Fibroblast of the aortic adventitia (primary cell): ENCODE measurements at places on chromosomes 6 and 20. TPM values are rescaled to one million over a fixed set of nuclear protein-coding genes. Genes with fewer than 3 reads are reported as not detected.

DNA sequence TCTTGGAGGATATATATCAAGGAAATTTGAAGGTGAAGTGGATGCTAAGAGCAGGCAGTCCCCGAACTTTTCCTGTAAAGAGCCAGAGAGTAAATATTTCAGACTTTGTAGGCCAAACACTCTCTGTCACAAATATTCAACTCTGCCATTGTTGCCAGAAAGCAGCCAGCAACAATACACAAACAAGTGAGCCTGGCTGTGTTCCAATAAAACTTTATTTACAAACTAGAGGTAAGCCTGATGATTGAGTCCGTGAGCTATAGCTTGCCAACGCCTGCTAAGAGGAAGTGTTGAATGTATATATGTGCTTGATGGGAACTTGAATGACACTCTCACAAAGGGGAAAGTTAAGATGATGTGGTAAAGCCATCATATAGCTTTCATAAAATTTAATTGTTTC lies 166.0 kb upstream of the PLN start:
- no peak for DNase-seq

DNA sequence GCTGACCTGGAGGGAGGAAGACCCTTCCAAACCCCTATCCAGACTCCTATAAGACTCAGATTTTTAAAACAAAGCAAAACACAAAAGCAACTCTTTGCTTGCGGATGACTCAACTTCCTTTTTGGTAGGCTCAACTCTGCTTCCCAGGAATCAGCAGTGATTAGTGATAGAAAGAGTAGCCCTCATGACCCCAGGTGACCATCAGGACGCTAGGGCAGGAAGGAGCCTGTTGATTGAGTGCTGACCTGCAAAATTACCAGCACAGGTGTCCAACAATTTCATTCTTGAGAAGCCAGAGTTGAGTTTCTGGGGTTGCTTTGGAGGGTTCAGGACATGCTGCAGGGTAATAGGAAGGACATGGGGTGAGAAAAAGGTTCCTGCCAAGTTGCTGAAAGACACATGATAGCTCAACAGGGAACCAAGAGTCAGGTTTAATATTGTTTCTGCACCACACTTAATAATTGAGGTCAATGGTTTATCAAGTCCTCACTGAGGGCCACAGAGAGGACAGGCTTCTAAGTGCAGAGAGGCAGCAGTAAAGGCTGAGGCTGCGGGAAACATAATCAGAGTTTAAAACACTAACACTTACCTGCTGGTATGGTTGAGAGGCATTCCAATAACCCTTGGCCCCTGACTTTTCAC lies 67.4 kb upstream of the BMP2 start:
- no peak for DNase-seq

The RPS21 gene
- total RNA-seq, result 754 and 1,887 TPM in 2 replicates

The LGSN gene
- not detected in 2 replicates for total RNA-seq

- no peak for DNase-seq
These were observed 29.2 kb downstream of the ID4 start for GRCh38 chr6:19866173-19866984.

DNA sequence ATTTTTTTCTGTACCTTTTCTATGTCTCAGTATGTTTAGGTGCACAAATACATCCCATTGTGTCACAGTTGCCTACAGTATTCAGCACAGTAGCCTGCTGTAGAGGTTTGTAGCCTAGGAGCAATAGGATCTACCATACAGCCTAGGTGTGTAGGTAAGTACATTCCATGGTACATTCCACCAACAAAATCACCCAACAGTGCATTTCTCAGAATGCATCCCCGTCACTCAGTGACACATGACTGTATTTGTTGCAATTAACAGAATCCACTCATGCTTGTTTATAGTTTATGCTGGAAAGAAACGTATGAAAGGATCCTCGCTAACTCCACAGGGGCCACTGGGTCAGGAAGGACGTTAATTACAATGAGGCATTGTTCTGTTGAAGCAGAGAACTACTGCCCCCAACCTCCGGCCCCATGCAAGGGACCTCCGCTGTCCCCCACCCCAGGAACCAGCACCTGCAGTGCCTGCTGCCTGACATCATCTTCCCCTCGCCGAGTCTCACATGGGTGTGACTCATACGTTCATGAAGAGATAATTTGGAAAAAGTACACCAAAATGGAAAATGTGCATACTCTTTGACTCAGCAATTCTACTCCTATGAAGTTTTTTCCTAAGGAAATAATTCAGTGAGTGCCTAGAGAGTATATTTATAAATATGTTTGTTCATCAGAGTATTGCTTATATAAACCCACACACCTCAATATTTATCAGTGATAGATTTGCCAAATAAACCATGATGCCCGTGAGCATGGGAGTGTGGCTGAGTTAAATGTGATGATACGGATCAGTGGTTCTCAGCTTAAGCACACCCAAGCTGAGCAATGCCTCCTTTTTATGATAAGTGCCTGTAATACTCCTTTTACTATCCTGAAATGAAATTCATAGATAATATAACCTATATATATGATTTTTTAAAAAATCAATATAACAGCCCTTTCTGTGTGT lies 156.4 kb upstream of the ECI2 start:
- peak; percentile 32 for DNase-seq

The HLA-DQA2 gene
- total RNA-seq, result not detected in 2 replicates

DNA sequence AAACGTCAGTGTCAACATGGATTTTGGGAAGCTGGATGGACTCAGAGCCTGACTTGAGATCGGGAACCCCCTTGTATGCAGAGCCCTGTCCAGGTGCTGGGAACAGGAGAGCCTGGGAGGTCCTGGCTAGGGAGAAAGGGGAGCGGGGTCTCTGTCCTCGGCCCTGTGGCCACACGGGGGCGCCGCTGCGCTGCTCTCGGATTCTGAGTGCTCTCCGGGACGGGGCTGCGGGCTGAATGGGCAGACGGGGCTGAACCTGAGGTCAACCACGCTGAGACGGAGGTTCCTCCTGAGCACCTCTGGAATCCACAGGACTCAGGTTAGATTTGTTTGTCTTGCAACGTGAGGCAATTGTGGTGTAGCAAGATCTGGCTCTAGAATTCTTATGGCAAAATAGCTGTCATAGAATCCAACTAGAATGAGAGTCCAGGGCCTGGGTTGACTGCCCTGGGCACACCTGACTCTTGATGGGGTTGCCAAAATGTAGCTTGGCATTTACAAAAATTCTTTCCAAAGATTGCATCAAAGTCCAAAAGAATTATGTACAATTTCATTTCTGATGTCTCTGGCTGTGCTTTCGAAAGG lies 20.6 kb upstream of the HLA-F start:
- peak; percentile 15 for DNase-seq

- no peak for DNase-seq
These were observed 6.6 kb upstream of the SERPINB9 start for GRCh38 chr6:2909718-2910117.

The PRL gene
- not detected in 2 replicates for total RNA-seq

DNA sequence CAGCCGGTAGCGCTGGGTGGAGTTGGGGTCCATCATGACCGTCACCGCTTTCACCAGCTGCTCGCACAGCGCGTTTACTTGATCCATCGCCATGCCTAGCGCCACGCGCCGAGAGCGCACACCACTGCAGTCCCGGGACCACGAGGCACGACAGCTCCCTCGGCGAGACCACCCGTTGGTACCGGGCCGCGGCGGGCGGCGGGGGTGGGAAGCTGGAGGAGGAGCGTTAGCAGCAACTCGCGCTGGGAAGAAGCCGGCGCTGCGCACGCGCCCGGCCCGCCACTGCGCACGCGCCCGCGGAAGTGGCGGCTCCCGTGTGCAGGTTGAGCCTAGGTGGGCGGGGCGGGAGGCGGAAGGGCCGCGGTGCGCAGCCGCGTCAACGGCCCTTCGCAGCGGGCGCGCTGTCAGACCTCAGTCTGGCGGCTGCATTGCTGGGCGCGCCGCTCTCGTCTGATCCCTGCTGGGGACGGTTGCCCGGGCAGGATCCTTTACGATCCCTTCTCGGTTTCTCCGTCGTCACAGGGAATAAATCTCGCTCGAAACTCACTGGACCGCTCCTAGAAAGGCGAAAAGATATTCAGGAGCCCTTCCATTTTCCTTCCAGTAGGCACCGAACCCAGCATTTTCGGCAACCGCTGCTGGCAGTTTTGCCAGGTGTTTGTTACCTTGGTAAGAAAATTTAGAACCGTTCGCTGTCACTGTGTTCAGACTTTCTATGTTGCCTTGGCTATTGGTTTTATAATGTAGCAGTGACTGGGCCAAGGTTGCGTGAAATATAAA lies at the start of the genes POLH and XPO5:
TSS of gene POLH (plus strand) at position 414 of the 780 bp plus-strand sequence. CDS start 6,135 bp downstream, outside the sequence.
TSS of gene XPO5 (minus strand) at position 267 of the 780 bp plus-strand sequence. CDS start at position 93, 174 bp downstream.
- peak; percentile 87 for DNase-seq

DNA sequence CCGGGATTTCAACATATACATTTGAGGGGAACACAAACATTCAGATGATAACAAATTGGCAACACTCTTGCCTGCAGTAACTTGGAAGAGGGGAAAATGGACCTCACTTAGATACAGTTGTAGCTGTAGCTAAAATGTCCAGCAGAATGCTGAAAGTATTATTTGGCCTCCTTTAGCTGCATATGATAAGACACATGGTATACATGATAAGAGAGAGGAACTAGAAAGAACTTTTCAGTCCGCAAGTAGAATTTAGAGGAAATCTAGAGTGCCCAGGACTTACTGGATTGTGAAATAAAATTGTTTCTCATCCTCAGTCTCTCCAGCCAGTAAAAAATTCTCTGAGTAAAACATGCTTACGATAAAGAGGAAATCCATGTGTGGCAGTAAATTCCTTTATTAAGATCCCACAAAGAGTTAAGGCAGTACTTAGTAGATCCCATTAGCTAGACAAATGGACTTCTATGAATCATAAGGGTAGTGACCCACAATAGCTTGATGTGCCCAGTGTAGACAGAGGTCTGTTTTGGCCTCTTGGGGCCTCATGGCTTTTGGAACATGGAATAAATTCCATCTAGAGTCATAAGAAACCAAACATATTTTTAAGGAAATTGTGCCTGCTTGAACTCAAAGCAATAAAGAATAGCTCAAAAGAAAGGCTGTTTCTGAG lies 87.9 kb upstream of the RBM24 start:
- no peak for DNase-seq

The LAMA5 gene
- total RNA-seq, result 5.6 and 11.1 TPM in 2 replicates

The C20orf204 gene
- 1.6 and 2.1 TPM in 2 replicates for total RNA-seq

- DNase-seq, result peak; percentile 87
These were observed 109.6 kb downstream of the RTN4IP1 start for GRCh38 chr6:106519460-106520394.

DNA sequence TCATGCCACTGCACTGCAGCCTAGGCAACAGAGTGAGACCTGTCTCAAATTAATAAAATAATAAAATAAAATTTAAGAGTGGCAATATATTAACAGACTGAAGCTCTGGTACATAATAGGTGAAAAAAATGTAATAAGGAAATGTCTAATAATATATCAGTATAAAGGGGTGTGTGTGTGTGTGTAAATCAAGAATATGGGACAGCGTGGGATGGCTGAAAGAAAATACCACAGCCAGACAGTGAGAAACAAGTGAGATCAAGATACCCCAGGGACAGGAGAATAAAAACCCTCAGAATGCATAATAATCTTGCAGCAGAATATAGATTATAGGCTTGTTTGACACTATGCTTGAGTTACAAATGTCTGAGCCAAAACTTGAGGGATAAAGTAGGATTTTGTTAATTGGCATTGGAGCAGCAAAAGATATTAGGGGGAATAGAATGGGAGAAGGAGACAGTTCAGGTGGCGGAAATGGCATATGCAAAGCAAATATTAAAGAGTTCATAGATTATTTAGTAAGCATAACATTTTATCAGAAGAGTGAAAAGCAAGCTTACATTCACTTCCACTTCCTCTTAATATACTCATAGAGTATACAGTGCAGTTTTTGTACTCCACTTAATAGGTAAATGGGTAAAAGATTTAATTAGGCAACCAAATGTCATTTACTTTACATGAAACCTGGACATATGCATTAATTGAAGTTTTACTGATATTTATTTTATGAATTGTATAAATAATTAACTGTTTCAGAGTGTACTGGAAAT lies 398.5 kb upstream of the GJE1 start:
- no peak for DNase-seq

GRCh38 chr6:147166360-147166944 lies 37.8 kb upstream of the STXBP5 start:
- peak; percentile 39 for DNase-seq

DNA sequence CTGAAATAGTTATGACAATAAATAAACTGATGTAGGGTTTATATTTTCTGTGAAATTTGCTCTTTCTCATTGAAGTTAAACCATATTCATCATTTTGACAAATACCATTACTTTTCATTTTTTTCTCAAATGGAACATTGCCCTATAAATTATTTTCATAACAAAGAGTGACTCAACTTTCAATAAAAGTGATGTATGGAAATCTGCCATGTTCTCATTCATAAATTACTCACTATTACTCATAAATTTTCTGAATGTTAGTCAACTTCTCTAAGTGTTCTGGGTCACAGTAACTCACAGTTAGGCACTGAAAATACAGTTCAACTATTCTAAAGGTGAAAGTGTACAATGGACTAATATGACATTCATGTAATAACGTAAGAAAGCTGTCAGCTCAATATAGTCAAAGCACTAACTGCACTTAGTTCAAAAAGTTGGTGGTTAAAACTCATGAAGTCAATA lies 19.0 kb upstream of the STX11 start:
- peak; percentile 83 for DNase-seq

The ANKRD66 gene
- total RNA-seq, result not detected in 2 replicates

The MARCKS gene
- total RNA-seq, result 122 and 144 TPM in 2 replicates

GRCh38 chr20:18837718-18838117 lies 24.1 kb downstream of the SCP2D1 start:
- DNase-seq, result no peak

DNA sequence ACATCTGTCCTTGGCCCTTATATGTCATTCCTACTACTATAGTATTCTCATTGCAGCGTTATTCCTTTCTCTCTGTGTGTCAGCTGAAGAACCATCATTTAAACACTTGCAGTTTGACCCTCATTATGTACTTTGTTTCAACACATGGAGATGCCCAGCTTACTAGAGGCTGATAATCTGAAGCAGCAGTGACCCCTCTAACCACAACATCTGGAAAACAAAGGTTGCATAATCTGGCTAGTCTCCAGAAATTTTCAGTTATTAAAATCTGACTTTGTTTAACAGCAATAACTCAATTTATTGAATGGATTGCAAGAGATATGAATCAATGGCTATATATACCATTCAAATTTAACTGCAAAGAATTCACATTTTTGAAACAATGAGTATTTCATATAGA lies 6.6 kb upstream of the PHIP start:
- DNase-seq, result no peak

The TAPBP gene
- 50.2 and 86.2 TPM in 2 replicates for total RNA-seq

GRCh38 chr6:135576055-135576454 lies 78.5 kb upstream of the AHI1 start:
- DNase-seq, result peak; percentile 78

The CLIC5 gene
- 1.1 TPM in 1 of 2 replicates, not detected in the other for total RNA-seq

GRCh38 chr6:154878871-154879491 lies 116.1 kb upstream of the TIAM2 start:
- DNase-seq, result peak; percentile 17

The PPP1R3G gene
- total RNA-seq, result 3.8 and 10.1 TPM in 2 replicates

GRCh38 chr20:48467622-48468021 lies 360.2 kb downstream of the PREX1 start:
- no peak for DNase-seq

The MAP7 gene
- total RNA-seq, result 0.36 and 0.49 TPM in 2 replicates

The PTK7 gene
- 44.6 and 102 TPM in 2 replicates for total RNA-seq

The CTAGE9 gene
- total RNA-seq, result not detected in 2 replicates

DNA sequence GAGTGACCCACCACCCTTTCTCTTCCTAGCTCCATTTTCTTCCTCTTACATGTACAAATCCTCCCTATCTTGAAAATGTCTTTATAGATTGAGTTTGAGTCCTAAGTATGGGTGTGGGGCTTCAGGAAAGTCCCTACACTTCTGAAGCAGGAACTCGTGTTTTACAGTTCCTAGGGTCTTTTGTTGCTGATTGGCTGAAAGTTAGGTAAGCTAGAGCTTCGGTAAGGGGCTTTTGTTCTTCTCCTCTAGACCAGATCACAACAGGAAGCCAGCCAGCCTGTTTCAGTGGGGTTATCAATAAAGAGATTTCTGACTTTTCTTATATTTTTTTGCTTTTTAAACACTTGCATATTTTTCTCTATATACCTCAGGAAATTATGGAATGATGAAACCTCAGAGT lies 51.3 kb downstream of the CNR1 start:
- no peak for DNase-seq

The PNPLA1 gene
- total RNA-seq, result 0.09 TPM in 1 of 2 replicates, not detected in the other
